CD4-positive, alpha-beta memory T cell (primary cell): ENCODE measurements at places on chromosomes 3 and 15. TPM values are rescaled to one million over a fixed set of nuclear protein-coding genes. Genes with fewer than 3 reads are reported as not detected.

The NR2E3 gene
- polyA plus RNA-seq: not detected

The NEK10 gene
- not detected for polyA plus RNA-seq

The RAP2B gene
- 13.8 TPM for polyA plus RNA-seq

DNA sequence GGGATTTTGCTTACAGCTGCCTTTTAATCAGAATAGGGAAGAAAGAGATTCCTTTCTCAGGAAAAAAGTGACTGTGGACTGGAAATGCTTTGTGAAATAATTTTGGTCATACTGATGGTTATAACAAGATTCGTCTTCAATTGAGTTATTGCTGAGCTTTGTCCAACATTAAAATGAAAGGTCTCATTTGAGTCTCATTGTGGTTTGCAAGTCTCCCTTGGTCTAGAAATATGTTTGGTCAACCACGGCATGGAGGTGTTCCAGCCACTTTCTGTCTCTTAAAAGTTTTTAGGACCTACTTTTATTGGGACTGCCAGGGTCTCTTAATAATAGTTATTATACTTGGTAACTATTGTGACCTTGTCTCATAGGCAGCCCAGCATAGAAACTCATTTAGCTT is 15.3 kb downstream of the FLNB start:
- no peak for DNase-seq
- H3K4me3 ChIP-seq: no peak overlapping the region
- no peak overlapping the region for H3K27ac ChIP-seq

DNA sequence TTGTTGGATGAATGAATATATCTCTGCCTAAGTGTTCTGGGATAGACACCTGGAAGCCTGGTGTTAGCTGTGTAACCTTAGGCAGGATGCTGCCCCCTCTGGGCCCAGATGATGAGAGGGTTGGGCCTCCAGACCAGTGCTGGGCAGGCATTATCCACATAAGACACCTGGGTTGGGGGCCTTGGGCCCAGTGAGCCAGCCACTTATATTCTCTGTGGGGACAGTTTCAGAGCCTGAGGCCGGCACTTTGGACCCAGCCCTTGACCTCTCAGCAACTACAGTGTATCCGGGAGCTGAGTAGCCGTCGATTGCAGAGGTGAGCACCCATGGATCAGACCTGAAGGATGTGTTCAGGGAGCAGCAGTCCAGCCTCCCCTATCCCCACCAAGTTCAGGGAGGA is 2.2 kb downstream of the HEMK1 start:
- no peak overlapping the region for H3K4me3 ChIP-seq
- no peak for DNase-seq
- H3K27me3 ChIP-seq: no peaks in the 10 kb centered on the region
- H3K27ac ChIP-seq: no peak overlapping the region

DNA sequence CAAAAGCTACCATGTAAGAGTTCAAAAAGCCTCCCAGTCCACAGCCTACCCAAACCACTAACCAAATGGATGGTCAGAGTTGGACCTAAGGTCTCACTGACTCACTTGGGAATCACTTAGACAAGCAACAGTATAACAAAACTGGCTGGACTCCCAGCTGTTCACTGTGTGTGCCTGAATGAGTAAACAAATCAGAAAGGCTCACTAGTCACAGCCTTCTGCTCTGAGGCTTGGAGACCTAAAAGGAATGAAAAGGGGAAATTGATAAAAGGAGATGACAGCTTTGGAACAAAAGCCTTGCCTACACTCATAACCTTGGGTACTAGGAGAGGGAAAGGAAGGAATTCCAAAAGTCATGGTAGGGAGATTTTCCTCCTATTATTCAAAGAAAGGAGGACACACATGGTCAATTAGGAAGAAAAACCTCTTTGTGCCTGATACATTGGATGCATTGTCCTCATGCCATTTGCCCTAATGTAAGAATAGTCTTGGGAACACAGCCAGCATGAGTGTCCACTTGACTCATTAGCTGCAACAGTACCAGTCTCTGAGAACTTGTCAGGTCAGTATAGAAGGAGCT is 92.3 kb downstream of the FRMD5 start:
- H3K36me3 ChIP-seq: no peaks in the 10 kb centered on the region
- DNase-seq: no peak

DNA sequence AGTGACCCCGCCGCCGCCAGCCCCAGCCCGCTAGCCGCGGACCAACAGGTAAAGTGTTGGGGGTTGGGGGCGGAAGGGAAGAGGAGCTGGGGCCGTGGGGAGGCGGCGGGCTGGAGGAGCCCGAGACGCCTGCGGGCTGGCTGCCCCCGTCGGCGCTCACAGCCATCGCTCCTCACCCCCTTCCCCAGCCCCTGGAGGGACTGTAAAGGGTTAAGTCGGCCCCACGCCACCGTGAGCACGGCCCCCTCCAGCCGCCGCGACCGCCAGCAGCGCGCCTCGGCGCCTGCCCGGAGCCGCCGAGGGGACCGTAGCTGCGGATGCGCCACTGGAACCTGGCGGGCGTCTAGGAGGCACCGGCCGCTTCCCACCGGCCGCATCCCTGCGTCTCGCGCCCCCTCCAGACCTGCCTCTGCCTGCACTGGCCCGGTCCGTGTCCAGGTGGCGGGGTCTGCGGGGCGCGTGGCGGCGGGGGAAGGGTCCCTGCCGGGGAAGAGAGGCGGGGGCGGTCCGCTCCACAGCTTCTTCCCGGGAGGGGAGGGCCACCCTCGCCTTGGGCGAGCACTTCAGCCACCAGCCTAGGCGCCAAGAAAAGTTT is 522 bp downstream of the MED12L start:
- DNase-seq: no peak
- H3K27ac ChIP-seq: no peak overlapping the region
- H3K4me1 ChIP-seq: peaks cover 6% of the 10 kb centered on the region

The IL16 gene
- 332 TPM for polyA plus RNA-seq

- H3K27ac ChIP-seq: no peak overlapping the region
- no peaks in the 10 kb centered on the region for H3K4me1 ChIP-seq
- H3K4me3 ChIP-seq: no peak overlapping the region
- no peaks in the 10 kb centered on the region for H3K27me3 ChIP-seq
- H3K36me3 ChIP-seq: no peaks in the 10 kb centered on the region
Observed at GRCh38 chr3:75171630-75172230, 492.4 kb upstream of the FRG2C start.

The CELF6 gene
- not detected for polyA plus RNA-seq

GRCh38 chr3:146163584-146163983 is 2.6 kb upstream of the PLOD2 start:
- DNase-seq: no peak
- H3K4me3 ChIP-seq: no peak overlapping the region
- H3K27ac ChIP-seq: no peak overlapping the region

DNA sequence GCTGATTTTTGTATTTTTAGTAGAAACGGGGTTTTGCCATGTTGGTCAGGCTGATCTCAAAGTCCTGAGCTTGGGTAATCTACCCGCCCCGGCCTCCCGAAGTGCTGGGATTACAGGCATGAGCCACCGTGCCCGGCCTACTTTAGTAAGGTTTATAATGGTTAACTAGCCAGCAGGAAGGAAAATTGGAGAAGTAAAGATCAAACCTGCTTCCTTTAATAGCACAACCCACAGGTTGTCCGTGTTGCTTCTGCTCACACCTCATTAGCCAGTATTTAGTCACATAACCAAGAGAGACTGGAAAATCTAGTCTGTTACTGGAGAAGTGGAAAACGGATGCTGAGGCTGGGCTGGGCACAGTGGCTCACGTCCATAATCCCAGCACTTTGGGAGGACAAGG is 51.9 kb upstream of the TBL1XR1 start:
- no peaks in the 10 kb centered on the region for H3K27me3 ChIP-seq
- no peak for DNase-seq
- H3K27ac ChIP-seq: no peak overlapping the region
- no peaks in the 10 kb centered on the region for H3K4me1 ChIP-seq

- no peaks in the 10 kb centered on the region for H3K4me1 ChIP-seq
- no peak overlapping the region for H3K27ac ChIP-seq
- H3K27me3 ChIP-seq: no peaks in the 10 kb centered on the region
- H3K4me3 ChIP-seq: no peak overlapping the region
Observed at GRCh38 chr3:160649596-160649995, 27.4 kb upstream of the ARL14 start.

GRCh38 chr15:98134905-98135304 is 174.4 kb downstream of the ARRDC4 start:
- H3K36me3 ChIP-seq: no peaks in the 10 kb centered on the region
- H3K27ac ChIP-seq: no peak overlapping the region
- DNase-seq: no peak
- no peaks in the 10 kb centered on the region for H3K4me1 ChIP-seq
